IgD-negative memory B cell (primary cell): ENCODE measurements at places on chromosomes 6 and 20. TPM values are rescaled to one million over a fixed set of nuclear protein-coding genes. Genes with fewer than 3 reads are reported as not detected.

CST3 gene
- polyA plus RNA-seq: 5.9 TPM

GJA10 gene
- not detected for polyA plus RNA-seq

MICB gene
- polyA plus RNA-seq: 9.3 TPM

DOK5 gene
- not detected for polyA plus RNA-seq

DTD1 gene
- polyA plus RNA-seq: 51.9 TPM

XKR7 gene
- not detected for polyA plus RNA-seq

GABRR2 gene
- 0.13 TPM for polyA plus RNA-seq

CCN6 gene
- polyA plus RNA-seq: not detected

PI16 gene
- 2.3 TPM for polyA plus RNA-seq

EMILIN3 gene
- not detected for polyA plus RNA-seq

KCNS1 gene
- polyA plus RNA-seq: not detected

RBM24 gene
- polyA plus RNA-seq: not detected

TRIM31 gene
- not detected for polyA plus RNA-seq

PLCB1 gene
- polyA plus RNA-seq: 0.28 TPM

TRAPPC3L gene
- not detected for polyA plus RNA-seq

STMN3 gene
- polyA plus RNA-seq: 2.7 TPM

LSM14B gene
- polyA plus RNA-seq: 0.98 TPM

TFAP2D gene
- not detected for polyA plus RNA-seq

RIMS4 gene
- not detected for polyA plus RNA-seq

MEP1A gene
- polyA plus RNA-seq: not detected

CPXM1 gene
- 1.1 TPM for polyA plus RNA-seq

GSS gene
- 22.3 TPM for polyA plus RNA-seq

TINAG gene
- not detected for polyA plus RNA-seq

TCP11 gene
- polyA plus RNA-seq: not detected

RHAG gene
- not detected for polyA plus RNA-seq

EPPIN gene
- not detected for polyA plus RNA-seq

PRPH2 gene
- polyA plus RNA-seq: not detected

DHX16 gene
- 21.6 TPM for polyA plus RNA-seq

GGTLC1 gene
- polyA plus RNA-seq: not detected

C6orf47 gene
- polyA plus RNA-seq: 28.1 TPM

IRF4 gene
- polyA plus RNA-seq: 22.9 TPM

TOMM34 gene
- polyA plus RNA-seq: 33.0 TPM

FAM83B gene
- polyA plus RNA-seq: not detected

CTCFL gene
- polyA plus RNA-seq: not detected

CST4 gene
- not detected for polyA plus RNA-seq

MAS1 gene
- not detected for polyA plus RNA-seq

PACRG gene
- polyA plus RNA-seq: not detected

MARCKS gene
- polyA plus RNA-seq: 17.7 TPM

TBP gene
- polyA plus RNA-seq: 22.5 TPM

TNNC2 gene
- 3.2 TPM for polyA plus RNA-seq

RPS6KA2 gene
- polyA plus RNA-seq: 4.9 TPM

SLC35B2 gene
- 42.6 TPM for polyA plus RNA-seq

CAGE1 gene
- not detected for polyA plus RNA-seq

PRKN gene
- 0.55 TPM for polyA plus RNA-seq

ENPP3 gene
- polyA plus RNA-seq: not detected

GABRR1 gene
- not detected for polyA plus RNA-seq

HTR1E gene
- polyA plus RNA-seq: not detected

ADA gene
- polyA plus RNA-seq: 10.5 TPM

LAMP5 gene
- 1.9 TPM for polyA plus RNA-seq
